Activated T-cell treated with anti-CD3 and anti-CD28 coated beads, Interleukin-2, amount 50 U/mL, for 72 hours (primary cell): ENCODE measurements at places on chromosomes 6 and 20.

GRCh38 chr20:64224351-64225170, 31.0 kb upstream of the PCMTD2 start:
- no peak for DNase-seq

DNA sequence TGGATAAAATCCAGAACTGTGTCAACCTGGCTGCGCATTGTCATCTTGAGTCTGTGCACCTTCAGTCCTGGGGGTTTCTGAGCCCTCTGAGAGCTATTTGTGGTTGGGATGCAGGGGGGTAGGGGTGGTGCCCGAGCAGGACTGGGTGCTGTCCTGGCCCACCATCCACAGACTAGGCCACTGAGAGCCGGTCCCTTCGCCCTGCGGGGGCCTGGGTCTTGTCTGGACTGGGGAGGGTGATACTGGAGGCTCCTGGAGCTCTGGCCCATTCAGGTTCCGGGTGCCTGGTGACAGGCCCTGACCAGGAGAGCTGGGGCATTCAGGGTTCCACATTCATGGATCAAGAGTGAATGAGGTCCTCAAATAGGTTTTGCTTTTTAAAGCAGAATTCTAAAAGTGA, 20.9 kb downstream of the SPDEF start:
- no peak for DNase-seq

DNA sequence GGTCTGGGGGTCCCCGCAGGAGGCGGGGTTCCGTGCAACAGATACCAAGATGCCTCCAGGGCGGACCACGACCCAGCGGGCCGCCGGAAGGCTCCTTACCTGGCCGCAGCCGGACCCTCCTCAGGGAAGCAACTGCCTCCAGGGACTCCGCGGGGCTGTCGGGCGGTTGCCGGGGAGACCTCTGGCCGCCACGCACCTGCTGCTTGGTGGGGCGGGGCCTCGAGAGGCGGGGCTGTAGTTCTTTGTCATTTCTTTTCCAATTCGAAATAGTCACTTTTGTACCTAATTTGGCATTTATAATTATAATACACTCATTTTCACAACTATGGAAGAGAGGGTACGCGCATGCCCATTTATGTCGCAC, 647 bp downstream of the AK9 start:
- DNase-seq = peak; percentile 71

GRCh38 chr6:149454346-149454848, 30.4 kb downstream of the ZC3H12D start:
- DNase-seq = no peak

GRCh38 chr6:69007781-69008180, 372.7 kb downstream of the ADGRB3 start:
- no peak for DNase-seq

DNA sequence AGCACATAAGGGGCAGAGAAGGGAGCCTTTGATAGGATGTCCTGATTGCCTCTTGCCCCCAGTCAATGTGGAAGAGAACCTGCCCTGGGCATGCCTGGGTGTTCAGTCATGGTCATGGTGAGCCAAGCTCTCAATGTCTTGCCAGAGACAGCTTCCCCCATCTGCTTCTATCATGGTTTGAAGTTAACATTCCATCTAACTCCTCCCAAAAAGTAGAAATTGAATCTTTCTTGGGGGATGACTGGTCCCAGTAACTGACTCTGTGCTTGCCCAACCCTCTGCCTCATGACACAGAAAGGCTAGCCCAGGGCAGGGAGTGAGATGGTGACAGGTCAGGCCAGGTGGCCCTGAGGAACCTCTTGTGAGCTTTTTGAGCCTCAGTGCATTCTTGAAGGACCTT, 60.1 kb downstream of the ADTRP start:
- no peak for DNase-seq
